ENCODE measurements at places on chromosomes 6 and 20. TPM values are rescaled to one million over a fixed set of nuclear protein-coding genes. Genes with fewer than 3 reads are reported as not detected.

The SH3BGRL2 gene
- total RNA-seq = 1.5 TPM

The CAGE1 gene
- total RNA-seq = not detected

The ECT2L gene
- total RNA-seq = not detected

The PRKN gene
- total RNA-seq = 2.4 TPM

The CRIP3 gene
- total RNA-seq = not detected

The SFTA2 gene
- total RNA-seq = not detected

The OPRM1 gene
- not detected for total RNA-seq

The VARS2 gene
- 21.9 TPM for total RNA-seq

The ZC3H12D gene
- total RNA-seq = 0.06 TPM

The FILIP1 gene
- under 0.01 TPM for total RNA-seq

The RSPH4A gene
- total RNA-seq = 0.26 TPM

The TRAPPC3L gene
- total RNA-seq = not detected

The TAP2 gene
- 6.1 TPM for total RNA-seq

The IYD gene
- not detected for total RNA-seq

The SGK1 gene
- 11.5 TPM for total RNA-seq

The MRPL2 gene
- total RNA-seq = 19.4 TPM

The ZBP1 gene
- total RNA-seq = not detected

The SYNDIG1 gene
- total RNA-seq = 0.11 TPM

The MMP24 gene
- 0.69 TPM for total RNA-seq

The METTL24 gene
- not detected for total RNA-seq

The ASF1A gene
- total RNA-seq = 33.9 TPM

The LTB gene
- total RNA-seq = not detected

The CAPN11 gene
- 0.06 TPM for total RNA-seq

The EDN1 gene
- 2.8 TPM for total RNA-seq

The VGLL2 gene
- 0.75 TPM for total RNA-seq

The ZNF311 gene
- total RNA-seq = 0.71 TPM

The EZR gene
- total RNA-seq = 84.7 TPM

All from LHCN-M2 (cell line).